ENCODE measurements at places on chromosomes 11 and 22. TPM values are rescaled to one million over a fixed set of nuclear protein-coding genes. Genes with fewer than 3 reads are reported as not detected.

IFITM1 gene
- total RNA-seq: 1.6 TPM

ZNF70 gene
- total RNA-seq: 12.8 TPM

DEUP1 gene
- total RNA-seq: not detected

NDUFC2 gene
- 172 TPM for total RNA-seq

DNA sequence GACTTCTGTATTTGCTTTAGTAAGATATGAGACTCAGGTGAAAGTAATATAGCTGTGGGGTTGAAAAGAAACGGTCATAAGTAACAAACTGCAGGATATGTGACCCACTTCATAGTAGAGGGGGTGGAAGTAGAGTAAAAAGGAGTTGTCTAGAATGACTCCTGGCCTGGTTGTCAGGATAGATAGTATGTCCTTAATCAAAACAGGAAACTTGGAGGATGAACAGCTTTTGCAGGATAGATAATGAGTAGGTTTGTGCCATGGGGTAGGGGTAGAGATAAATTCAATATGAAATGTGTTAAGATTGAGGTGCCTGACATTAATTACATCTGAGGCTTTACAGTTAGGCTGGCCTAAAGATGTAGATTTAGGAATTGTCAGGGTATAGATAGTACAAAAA, 47.0 kb upstream of the B3GNT6 start:
- H3K27ac ChIP-seq: no peak overlapping the region
- H3K27me3 ChIP-seq: no peaks in the 10 kb centered on the region
- DNase-seq: no peak
- no peak overlapping the region for H3K4me3 ChIP-seq
- no peaks in the 10 kb centered on the region for H3K4me1 ChIP-seq

- peaks cover 3% of the 10 kb centered on the region for H3K36me3 ChIP-seq
- no peak for DNase-seq
- H3K27ac ChIP-seq: no peak overlapping the region
- H3K27me3 ChIP-seq: no peaks in the 10 kb centered on the region
- no peak overlapping the region for H3K4me3 ChIP-seq
Observed at GRCh38 chr22:23197836-23198235, 17.5 kb downstream of the BCR start.

DNA sequence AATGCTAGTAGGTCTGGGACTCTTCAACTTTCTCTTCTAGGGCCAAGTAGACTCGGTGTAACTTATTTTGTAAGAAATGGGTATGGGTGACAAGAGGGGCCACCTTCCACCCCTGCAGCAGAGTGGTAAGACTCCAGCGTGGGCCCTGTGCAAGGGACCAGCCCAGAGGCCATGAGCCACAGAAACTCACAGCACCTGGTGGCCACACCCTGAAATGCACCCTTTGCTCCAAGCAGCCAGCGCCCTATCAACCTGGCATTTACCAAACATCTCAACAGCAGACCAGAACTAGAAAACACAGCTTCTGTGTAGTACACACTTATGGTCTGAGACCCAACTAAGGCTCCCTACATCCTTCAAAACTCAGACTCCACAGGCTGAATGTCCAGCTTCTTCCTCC, 5.7 kb downstream of the CDCA5 start:
- H3K27ac ChIP-seq: no peak overlapping the region
- H3K4me3 ChIP-seq: no peak overlapping the region
- H3K27me3 ChIP-seq: no peaks in the 10 kb centered on the region
- H3K36me3 ChIP-seq: no peaks in the 10 kb centered on the region

DNA sequence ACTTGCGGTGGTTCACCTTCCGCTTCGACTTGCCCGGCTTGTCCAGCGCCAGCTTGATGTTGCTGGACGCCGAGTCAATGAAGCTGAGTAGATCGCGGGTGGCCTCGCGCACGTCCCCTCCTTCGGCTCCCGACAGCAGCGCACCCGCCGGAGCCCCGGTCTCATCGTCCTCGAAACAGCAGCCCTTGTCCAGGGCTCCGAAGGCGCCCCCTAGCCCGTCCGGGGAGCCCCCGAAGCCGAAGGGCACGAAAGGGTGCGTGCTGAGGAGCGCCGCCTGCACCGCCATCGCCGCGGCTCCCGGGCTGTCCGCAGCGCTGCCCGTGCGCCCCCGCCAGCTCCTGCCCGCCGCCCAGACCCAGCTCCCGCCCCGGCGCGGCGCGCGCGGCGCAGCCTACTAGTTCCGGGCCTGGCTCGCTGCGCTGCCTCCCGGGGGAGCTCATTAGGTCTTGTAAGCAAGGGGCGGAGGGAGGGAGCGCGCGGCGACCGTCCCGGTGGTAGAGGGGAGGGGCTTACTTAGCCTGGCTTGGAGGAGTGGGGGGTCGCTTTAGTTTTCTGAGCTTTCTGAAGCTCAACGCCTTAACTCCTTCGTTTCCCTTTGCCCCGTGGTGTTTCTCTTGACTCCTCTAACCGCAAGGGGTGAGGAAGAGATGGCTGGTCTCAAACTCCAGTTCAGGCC, at the start of gene FAM181B:
TSS of gene FAM181B (minus strand) at position 421 of the 676 bp plus-strand sequence. CDS start at position 286, 135 bp downstream.
- H3K4me3 ChIP-seq: peak within 1 kb of the TSS; percentile 67
- peaks cover 61% of the 10 kb centered on the region for H3K27me3 ChIP-seq
- H3K36me3 ChIP-seq: no peaks in the 10 kb centered on the region
- DNase-seq: no peak
- peaks cover 3% of the 10 kb centered on the region for H3K4me1 ChIP-seq

DNA sequence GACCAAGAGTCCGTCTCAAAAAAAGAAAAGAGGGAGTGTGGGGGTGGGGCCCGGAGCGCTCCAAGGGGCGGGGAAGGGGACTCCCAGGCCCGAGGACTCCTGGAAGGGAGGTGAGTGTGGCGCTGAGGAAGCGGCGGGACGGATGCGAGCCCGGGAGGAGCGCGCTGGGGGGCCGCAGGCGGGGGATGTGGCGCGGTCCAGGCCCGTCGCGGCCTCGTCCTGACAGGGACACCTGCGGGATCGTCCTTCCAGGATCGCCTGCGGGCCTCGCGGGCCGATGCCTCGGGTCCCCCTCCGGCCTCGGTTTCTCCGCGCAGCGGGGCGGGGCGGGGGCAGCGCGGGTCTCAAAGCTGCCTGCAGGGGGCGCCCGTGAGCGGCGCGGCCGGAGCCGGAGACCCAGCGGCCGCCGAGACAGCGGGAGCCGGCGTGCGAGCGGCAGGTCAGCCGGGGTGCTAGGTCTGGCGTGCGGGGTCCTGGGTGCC, 3.8 kb upstream of the ADORA2A start:
- H3K36me3 ChIP-seq: no peaks in the 10 kb centered on the region
- H3K4me3 ChIP-seq: peak overlapping the region; percentile 42
- peaks cover 9% of the 10 kb centered on the region for H3K27me3 ChIP-seq

GRCh38 chr22:22681221-22681739, 36.9 kb downstream of the GGTLC2 start:
- peak overlapping the region; percentile 60 for H3K27ac ChIP-seq
- H3K27me3 ChIP-seq: peaks cover 15% of the 10 kb centered on the region
- no peak for DNase-seq
- peaks cover 45% of the 10 kb centered on the region for H3K4me1 ChIP-seq

GRCh38 chr11:131773626-131774025, 403.2 kb downstream of the NTM start:
- DNase-seq: no peak
- no peaks in the 10 kb centered on the region for H3K36me3 ChIP-seq
- no peak overlapping the region for H3K27ac ChIP-seq
- H3K27me3 ChIP-seq: peaks cover 15% of the 10 kb centered on the region
- H3K4me1 ChIP-seq: peaks cover 7% of the 10 kb centered on the region
- H3K4me3 ChIP-seq: no peak overlapping the region

DNA sequence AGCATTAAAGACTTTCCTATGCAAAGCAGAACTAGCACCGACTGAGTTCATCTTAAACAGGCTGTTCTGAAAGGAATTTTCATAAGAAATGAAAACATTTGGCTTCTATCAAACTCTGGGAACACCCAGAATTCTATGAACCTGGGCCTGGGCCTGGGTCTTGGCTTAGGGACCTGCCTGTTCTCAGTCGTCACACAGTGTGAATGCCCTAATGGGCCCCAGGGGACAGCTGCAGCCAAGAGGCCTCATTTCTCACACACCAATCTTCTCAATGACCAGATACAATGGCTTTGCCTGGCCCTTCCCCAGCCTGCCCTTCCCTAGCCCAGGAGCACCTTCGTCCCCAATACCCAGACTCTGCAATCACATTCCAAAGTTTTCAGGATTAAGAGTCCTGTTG, 234.9 kb upstream of the ARHGAP20 start:
- H3K27ac ChIP-seq: no peak overlapping the region
- peaks cover 17% of the 10 kb centered on the region for H3K4me1 ChIP-seq
- no peaks in the 10 kb centered on the region for H3K27me3 ChIP-seq
- H3K36me3 ChIP-seq: no peaks in the 10 kb centered on the region
- H3K4me3 ChIP-seq: no peak overlapping the region

DNA sequence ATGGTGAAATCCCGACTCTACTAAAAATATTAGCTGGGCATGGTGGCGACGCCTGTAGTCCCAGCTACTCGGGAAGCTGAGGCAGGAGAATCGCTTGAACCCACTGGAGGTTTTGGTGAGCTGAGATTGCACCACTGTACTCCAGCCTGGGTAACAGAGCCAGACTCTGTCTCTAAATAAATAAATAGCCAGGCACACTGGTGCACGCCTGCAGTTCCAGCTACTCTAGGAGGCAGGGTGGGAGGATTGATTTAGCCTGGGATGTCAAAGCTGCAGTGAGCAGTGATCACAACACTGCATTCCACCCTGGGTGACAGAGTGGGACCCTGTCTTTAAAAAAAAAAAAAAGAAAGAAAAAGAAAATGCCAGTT, 17.4 kb downstream of the SUSD2 start:
- H3K27me3 ChIP-seq: no peaks in the 10 kb centered on the region
- no peaks in the 10 kb centered on the region for H3K36me3 ChIP-seq
- H3K4me3 ChIP-seq: no peak overlapping the region
- H3K27ac ChIP-seq: no peak overlapping the region

GRCh38 chr22:49997932-49998717, 14.4 kb downstream of the IL17REL start:
- no peak overlapping the region for H3K27ac ChIP-seq
- no peaks in the 10 kb centered on the region for H3K36me3 ChIP-seq
- peak; percentile 84 for DNase-seq
- H3K4me3 ChIP-seq: no peak overlapping the region
- H3K4me1 ChIP-seq: peaks cover 16% of the 10 kb centered on the region

DNA sequence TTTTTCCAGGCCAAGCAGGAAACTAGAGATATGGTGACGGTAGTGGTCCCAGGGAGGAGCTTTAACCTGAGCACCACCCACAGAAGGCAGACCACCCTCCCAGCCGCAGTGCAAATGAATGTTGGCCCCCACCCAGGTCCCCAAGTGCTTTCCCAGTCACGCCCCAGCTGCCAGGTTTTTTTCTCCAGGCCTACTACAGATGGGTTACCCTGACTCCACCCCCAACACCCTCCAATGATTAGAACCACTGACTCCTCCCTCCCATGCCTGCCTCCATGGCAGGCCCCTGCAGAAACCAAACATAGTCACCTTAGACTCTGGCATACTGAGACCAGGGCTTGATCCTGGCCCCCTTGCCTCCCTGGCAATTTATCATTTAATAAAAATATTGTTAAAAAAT, 58.7 kb upstream of the CHST1 start:
- H3K36me3 ChIP-seq: no peaks in the 10 kb centered on the region
- peaks cover 32% of the 10 kb centered on the region for H3K27me3 ChIP-seq
- DNase-seq: no peak

- H3K27ac ChIP-seq: no peak overlapping the region
- no peaks in the 10 kb centered on the region for H3K4me1 ChIP-seq
- DNase-seq: no peak
- peaks cover 3% of the 10 kb centered on the region for H3K36me3 ChIP-seq
Observed at GRCh38 chr11:75443043-75443442, 10.0 kb upstream of the KLHL35 start.

DNA sequence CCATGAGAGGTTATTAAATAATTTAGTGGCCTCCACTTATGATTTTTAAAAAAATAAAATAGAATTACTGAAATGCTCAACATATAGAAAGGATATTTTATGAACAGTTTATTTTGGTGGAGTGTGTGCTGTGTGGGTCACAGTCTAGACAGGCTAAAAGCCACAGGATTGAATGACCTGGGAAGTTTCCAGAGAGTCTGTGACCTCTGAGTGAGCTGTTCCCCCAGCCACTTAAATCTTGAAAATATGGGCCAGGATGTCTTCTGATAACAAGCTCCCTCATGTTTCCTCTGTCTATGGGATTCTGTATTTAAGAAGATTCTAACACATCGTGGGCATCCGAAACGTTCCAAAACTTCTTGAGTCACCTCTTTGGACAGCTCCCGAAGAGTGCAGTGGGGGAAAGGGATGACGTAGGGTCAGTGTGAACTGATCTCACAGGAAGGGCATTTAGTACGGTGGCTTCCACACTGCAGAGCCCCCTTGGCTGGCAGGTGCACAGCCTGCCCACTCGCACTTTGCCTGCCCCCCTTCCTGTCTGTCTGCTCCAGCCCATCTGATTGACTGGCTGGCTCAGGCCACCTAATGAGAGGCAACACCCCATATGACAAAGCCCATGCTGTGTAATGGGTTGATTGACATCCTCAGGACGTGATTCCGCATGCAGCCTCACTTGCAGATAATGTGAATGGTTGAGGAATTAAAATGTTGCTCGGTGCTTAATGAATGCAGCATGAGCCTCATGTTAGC, 97.4 kb downstream of the NTM start:
- H3K4me3 ChIP-seq: no peak overlapping the region
- DNase-seq: no peak
- H3K4me1 ChIP-seq: peaks cover 5% of the 10 kb centered on the region
- H3K27ac ChIP-seq: no peak overlapping the region
- H3K36me3 ChIP-seq: no peaks in the 10 kb centered on the region
- H3K27me3 ChIP-seq: peaks cover 61% of the 10 kb centered on the region

- no peaks in the 10 kb centered on the region for H3K36me3 ChIP-seq
- DNase-seq: no peak
- H3K27ac ChIP-seq: no peak overlapping the region
- H3K4me1 ChIP-seq: no peaks in the 10 kb centered on the region
- no peak overlapping the region for H3K4me3 ChIP-seq
- peaks cover 7% of the 10 kb centered on the region for H3K27me3 ChIP-seq
Observed at GRCh38 chr11:34490304-34490703, 23.3 kb downstream of the ELF5 start.

GRCh38 chr11:47510209-47510608, 42.7 kb downstream of the CELF1 start:
- no peaks in the 10 kb centered on the region for H3K36me3 ChIP-seq
- DNase-seq: no peak
- no peaks in the 10 kb centered on the region for H3K27me3 ChIP-seq

DNA sequence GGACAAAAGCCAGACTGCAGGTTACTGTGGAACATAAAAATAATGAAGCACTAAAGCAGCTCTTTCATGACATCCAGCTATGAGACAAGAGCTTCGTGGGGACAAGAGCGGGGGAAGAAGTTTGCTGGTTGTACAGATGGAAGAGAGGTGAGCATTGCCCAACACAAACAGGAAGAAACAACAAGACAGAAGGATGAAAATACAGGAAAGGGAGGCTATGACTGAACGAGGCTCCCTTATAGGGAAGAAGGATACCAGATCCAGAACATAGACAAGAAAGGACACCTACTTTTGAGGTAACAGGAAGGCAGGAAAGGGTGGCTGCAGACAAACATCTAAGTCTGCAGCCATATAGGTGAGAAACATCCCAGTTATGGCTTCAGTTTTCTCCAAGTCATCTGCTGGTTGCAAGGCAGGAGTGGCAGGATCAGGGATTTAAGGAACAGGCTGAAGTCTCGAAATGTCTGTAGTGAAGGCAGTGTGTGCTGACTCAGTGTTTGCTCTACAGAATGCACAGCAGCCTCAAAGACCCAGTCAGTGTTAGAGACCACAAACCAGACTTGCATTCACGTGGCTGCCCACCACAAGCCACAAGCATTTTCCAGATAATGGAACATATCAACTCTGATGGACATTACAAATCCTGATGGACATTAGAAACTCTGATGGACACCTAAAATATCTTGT, 1.9 kb downstream of the CLTCL1 start:
- H3K27me3 ChIP-seq: no peaks in the 10 kb centered on the region
- H3K4me1 ChIP-seq: peaks cover 76% of the 10 kb centered on the region
- DNase-seq: no peak
- H3K4me3 ChIP-seq: peak overlapping the region; percentile 88

GRCh38 chr11:131909426-131910177, 539.2 kb downstream of the NTM start:
- H3K27ac ChIP-seq: peak overlapping the region; percentile 55
- H3K36me3 ChIP-seq: no peaks in the 10 kb centered on the region
- peaks cover 69% of the 10 kb centered on the region for H3K4me1 ChIP-seq
- no peak for DNase-seq
- H3K4me3 ChIP-seq: peak overlapping the region; percentile 65
